ENCODE measurements at places on chromosomes 2 and 18.

GRCh38 chr18:1526991-1527390 is 622.3 kb downstream of the ADCYAP1 start:
- no peak for DNase-seq

GRCh38 chr18:7946734-7947377 is 379.7 kb downstream of the PTPRM start:
- DNase-seq, result no peak

- DNase-seq, result no peak
These were observed 279.2 kb downstream of the ALPK2 start for GRCh38 chr18:58349650-58350049.

DNA sequence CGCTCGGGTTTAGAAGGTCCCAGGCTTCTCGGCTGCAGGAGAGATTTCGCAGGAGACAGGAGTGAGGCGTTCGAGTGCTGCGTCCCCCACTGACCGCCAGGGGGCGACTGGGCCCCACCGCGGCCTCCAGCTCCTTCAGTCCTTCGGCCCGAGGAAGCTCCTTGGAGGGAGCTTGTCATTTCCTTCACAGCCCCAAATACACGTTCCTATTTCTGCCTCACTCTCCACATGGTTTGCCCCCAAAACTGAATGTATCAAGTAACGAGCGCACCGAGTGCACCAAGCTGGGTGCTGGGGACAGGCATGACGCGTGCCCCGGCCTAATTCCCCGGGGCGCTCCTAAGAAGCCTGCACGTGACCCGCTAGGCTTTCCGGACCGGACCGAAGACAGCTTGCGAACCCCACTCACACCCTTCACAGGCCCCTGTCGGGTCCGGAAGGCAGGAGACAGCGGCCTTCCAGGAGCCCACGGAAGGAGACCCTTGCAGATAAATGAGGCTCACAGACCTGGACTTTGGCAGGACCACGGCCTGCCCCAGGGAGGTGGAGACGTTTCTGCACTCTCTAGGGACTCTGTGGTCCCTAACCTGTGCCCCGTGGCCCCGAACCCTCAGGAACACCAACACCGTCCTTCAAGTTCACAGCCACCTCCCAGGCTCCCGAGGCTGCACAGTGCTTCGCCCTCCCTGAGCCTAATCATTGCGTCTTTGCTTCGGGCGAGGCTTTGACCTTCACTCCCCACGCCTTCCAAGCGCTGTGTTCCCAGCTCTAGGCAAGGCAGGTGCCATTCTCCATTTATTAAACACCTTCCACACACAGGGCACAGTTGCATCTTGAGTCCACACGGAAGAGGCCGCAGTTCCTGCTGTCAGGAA is 13.0 kb upstream of the FAHD2A start:
- peak; percentile 7 for DNase-seq

DNA sequence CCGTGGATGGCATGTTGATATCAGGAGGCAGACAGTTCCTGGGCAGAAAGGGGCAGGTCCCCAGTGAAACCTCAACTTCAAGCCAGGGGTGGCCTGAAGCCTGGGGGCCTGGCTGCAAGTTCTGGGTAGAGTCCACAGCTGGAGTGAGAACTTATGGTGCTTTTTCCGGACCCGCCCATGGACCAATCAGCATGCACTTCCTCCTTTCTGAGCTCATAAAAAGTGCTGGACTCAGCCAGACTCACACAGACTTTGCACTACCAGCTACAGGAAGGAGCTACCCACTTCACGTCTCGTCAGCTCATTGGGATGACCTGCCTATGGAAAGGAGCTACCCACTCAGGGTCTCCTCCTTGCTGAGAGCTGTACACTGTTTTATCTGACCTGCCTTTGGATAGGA is 183.1 kb upstream of the MC4R start:
- DNase-seq, result no peak

- no peak for DNase-seq
These were observed 272.4 kb downstream of the AGAP1 start for GRCh38 chr2:235766278-235766677.

DNA sequence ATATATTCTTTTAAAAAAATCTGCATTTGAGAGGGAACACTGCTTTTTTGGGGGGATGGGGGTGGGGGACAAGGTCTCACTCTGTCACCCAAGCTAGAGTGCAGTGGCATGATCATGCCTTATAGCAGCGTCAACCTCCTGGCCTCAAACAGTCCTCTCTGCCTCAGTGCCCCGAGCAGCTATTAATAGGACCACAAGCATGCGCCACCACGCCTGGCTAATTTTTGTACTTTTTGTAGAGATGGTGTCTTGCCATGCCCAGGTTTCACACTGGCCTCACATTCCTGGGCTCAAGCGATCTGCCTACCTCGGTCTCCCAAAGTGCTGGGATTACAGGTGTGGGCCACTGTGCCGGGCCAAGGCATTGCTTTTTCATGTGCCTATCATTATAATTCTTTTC is 154.2 kb downstream of the ATAD2B start:
- no peak for DNase-seq

- DNase-seq, result no peak
These were observed 699.7 kb upstream of the ZNF804A start for GRCh38 chr2:183898641-183899040.

DNA sequence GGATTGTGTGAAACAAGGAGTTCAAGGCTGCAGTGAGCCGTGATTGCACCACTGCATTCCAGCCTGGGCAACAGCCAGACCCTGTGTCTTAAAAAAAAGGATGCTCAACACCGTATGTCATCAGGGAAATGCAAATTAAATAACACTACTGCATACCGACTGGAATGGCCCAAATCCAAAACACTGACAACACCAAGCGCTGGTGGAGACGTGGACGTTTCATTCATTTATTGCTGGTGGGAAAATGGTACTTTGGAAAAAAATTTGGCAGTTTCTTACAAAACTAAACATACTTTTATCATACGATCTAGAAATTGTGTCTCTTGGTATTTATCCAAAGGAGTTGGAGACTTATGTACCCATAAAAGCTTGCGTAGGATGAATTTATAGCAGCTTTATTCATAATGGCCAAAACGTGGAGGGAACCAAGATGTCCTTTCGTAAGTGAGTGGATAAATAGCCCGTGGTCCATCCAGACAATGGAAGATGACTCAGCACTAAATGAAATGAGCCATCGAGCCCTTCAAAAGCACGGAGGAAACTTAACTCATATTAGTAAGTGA is 24.2 kb downstream of the NEU4 start:
- no peak for DNase-seq

- DNase-seq, result no peak
These were observed 22.9 kb upstream of the SSB start for GRCh38 chr2:169775765-169776164.

- DNase-seq, result no peak
These were observed 27.6 kb downstream of the CUL3 start for GRCh38 chr2:224557610-224558009.

- no peak for DNase-seq
These were observed 142.3 kb downstream of the GULP1 start for GRCh38 chr2:188434018-188434417.

GRCh38 chr2:224997802-224998201 is 44.5 kb downstream of the DOCK10 start:
- DNase-seq, result no peak

DNA sequence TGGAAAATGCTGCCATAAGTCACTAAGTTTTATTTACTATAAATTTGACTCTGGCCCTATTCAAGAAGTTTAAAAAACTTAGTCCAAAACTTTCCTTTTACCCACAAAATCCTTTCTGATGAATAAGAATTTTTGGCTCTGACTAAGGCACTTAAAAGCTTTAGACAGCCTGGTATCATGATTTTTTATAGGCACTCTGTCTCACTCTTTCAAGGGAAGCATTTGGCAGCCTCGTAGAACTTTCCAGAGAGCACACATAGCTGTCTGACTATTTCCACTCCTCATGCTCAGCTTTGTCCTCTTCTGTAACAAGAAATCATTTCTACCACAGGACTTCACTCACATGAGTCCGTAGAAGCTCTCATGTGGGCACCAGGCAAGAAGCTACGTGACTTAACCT is 32.3 kb upstream of the XDH start:
- DNase-seq, result no peak

GRCh38 chr18:30967701-30968100 is 74.8 kb downstream of the DSC3 start:
- DNase-seq, result no peak

- DNase-seq, result no peak
These were observed 78.2 kb upstream of the ITGB6 start for GRCh38 chr2:160278101-160278878.

DNA sequence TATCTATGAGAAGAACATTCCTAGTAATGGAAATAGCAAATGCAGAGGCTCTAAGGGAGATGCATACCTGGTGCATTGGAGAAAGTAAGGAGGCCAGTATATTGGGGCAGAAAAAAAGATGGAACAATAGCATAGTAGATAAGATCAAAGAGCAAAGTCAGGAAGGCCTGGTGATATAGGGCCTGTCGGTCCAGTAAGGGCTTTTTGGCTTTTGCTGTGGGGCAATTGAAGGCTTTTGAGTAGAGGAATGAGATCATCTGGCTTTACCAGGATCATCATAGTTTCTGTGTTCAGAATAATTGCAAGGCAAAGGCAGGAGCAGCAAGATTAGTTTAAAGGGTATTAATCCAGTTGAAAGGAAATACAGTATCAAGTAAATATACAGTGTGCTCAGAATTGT is 111.8 kb downstream of the EHBP1 start:
- DNase-seq, result no peak

DNA sequence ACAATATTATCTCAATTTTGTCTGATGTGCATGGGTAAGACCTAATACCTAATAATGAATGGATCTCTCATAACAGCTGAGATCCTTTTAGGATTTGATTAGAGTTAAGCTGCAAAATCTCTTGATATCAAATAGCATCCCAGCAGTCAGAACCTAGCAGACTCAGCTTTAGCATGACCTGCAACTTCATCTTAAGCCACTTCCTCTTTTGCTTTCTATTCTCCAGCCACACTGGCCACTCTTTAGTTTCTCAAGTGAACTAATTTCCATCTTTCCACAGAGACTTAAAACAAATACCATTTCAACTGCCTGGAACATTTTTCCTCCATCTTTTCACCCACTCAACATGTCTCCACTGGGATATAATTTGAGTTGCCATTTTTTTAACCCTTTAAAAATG is 1251.6 kb upstream of the ZEB2 start:
- DNase-seq, result no peak

- no peak for DNase-seq
These were observed 2.0 kb upstream of the GAL3ST2 start for GRCh38 chr2:241774419-241775222.

GRCh38 chr2:232022718-232023117 is 61.2 kb downstream of the DIS3L2 start:
- DNase-seq, result no peak

- DNase-seq, result no peak
These were observed 338.0 kb downstream of the BCL11A start for GRCh38 chr2:60215386-60215901.

GRCh38 chr2:71880846-71881610 is 266.6 kb downstream of the CYP26B1 start:
- DNase-seq, result no peak

GRCh38 chr2:102159295-102159694 is 16.7 kb downstream of the IL1R1 start:
- no peak for DNase-seq

DNA sequence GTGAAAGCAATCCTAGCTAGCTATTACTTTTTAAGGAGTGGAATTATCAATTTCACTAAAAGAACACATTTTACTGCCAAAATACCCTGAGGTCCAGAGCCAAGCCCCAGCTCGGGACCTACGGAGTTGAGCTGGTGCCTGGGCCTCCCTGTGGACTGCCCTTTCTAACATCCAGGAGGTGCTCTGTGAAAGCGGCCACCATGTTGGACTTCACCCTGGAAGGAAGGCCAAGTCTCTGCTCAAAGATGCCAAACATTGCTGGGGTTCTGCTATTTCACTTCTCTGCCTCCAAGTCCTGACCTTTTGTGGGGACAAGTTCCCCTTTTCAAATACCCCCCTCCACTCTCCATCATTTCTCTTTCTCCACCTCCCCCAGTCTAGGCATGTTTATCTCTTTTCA is 498.7 kb upstream of the RAB6C start:
- no peak for DNase-seq
